ENCODE measurements at places on chromosomes 13 and 19.

GRCh38 chr19:50039968-50040367 is 14.2 kb downstream of the ZNF473 start:
- no peak for DNase-seq

DNA sequence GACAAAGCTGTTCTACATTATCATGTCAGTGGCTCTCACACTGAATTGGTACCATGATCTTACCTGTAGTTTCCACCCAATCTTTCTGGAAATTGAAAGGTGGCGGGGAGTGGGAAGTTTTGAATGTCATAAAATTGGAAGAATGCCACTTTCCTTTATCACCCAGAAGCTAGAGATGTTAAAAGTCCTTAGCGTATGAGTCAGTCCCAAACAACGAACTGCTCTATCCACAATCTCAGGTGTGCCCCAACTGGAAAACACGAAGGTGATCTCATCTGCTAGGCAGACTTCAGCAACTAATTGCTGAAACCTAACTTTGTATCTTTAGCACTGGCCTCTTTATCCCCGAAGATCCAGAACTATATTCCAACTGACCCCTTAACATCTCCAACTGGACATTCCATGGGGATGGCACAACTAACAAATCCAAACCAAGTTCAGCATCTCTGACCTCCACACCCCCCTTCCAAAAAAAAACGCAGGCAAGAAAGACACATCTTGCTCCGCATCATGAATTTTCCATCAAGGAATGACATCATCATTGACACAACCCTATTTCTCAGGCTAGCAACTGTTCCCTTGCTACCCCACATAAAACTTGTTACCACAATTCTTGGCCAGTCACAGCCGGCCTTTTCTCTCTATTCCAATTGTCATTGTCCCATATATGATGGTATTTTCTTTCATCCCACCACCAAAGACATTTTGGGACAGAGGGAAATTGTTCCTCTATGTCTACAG is 175.4 kb downstream of the KLF12 start:
- DNase-seq, result no peak

GRCh38 chr13:44165889-44166496 is 207.6 kb upstream of the SERP2 start:
- DNase-seq, result no peak

DNA sequence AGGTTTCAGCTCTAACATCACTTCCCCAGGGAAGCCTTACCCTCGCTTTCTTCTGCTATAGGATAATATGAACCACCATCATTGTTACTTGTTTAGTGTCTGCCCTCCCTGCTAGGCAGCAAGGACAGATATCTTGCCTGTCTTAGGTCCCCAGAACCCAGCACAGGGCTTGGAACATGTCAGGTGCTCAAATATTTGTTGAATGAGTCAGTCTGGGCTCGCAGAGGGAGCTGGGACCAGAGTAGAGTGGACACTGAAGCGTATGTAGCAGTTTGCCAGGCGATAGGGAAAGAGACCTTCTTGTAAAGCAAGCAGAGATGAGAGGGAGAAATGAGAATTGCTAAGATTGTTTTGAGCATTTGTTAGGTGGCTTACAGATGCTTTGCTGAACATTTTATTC is 11.7 kb downstream of the BCKDHA start:
- no peak for DNase-seq

DNA sequence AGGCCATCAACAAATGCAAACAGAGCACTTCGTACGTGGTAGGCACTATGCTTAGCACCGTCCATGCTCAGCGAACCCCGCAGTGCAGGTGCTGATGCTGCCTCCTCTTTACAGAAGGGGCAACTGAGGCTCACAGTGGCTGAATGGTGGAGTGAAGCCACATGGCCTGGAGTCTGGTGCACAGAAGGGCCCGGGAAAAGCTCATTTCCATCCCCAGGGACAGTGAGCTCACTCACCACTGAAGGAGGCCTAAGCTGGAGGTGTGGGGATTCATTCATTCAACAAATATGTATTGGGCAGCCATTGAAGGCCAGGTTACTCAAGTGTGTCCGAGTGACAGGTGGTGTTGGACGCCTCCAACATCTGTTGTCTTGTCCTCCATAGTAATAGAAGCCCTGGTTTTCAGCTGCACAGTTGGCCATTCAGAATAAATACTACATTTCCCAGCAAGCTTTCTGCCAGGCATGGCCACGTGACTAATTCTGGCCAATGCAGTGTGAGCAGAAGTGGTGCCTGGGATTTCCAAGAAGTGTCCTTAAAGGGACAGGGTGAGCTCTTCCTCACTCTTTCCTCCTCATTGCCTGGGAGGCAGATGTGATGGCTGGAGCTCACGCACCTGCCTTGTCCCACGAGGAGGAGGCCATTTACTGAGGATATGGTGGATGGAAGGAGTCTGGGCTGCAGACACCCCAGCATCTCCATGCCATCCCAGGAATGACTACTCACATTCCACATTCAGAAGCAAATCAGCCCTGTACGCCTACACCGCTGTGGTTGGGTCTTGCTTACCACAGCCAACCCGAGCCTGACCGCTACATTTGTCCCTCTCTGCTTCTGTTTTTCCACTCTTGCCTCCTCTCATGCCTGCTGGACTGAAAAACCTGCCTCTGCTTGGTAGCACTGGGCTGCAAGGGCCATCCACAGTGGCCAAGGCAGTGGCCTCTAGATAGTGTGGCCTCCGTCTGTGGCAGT is 2.3 kb upstream of the ZNRF4 start:
- DNase-seq, result no peak

DNA sequence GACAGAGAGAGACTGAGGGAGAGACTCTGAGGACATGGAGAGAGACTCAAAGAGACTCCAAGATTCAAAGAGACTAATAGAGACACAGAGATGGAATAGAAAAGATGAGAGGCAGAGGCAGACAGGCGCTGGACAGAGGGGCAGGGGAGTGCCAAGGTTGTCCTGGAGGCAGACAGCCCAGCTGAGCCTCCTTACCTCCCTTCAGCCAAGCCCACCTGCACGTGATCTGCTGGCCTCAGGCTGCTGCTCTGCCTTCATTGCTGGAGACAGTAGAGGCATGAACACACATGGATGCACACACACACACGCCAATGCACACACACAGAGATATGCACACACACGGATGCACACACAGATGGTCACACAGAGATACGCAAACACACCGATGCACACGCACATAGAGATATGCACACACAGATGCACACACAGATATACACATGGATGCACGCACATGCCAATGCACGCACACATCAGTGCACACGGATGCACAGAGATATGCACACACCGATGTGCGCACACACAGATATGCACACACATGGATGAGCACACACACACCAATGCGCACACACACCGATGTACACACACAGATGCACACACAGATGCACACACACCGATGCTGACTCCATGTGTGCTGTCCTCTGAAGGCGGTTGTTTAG is 3.3 kb upstream of the F10 start:
- peak; percentile 44 for DNase-seq

GRCh38 chr19:39936020-39936419 is 1.6 kb upstream of the FCGBP start:
- DNase-seq, result no peak

GRCh38 chr13:87128491-87128890 is 542.7 kb upstream of the SLITRK5 start:
- no peak for DNase-seq

DNA sequence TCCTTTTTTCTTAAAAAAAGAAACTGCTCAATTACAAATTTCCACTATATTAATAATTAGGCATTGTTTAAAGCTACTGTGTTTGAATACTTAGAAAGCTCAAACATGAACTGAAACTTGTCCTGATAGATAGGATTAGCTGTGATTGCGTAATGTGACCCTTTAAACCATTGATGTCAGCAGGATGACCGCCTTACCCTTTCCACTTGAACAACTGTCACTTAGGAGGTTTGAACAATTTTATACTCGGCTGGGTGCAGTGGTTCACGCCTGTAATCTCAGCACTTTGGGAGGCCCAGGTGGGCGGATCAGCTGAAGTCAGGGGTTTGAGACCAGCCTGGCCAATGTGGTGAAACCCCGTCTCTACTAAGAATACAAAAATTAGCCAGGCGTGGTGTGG is 2.9 kb downstream of the LAMP1 start:
- no peak for DNase-seq

DNA sequence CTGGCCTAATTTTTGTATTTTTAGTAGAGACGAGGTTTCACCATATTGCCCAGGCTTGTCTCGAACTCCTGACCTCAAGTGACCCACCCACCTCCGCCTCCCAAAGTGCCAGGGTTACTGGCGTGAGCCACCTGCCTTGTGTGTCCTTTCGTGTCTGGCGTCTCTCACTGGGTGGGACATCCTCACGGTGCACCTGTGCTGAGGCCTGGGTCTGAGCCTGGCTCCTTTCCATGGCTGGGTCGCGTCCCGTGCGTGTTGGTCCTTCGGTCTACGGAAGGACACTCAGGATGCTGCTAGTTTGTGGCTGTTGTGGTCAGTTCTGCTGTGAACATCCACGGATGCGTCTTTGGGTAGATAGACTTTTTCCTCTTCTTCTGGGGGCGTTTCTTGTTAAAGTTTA is 19.6 kb downstream of the PIAS4 start:
- DNase-seq, result no peak

- DNase-seq, result no peak
Measured at GRCh38 chr19:18879579-18880373, 16.2 kb downstream of the CERS1 start.

- no peak for DNase-seq
Measured at GRCh38 chr13:111034811-111035210, 80.3 kb upstream of the ARHGEF7 start.

GRCh38 chr13:111510502-111511218 is 190.2 kb downstream of the TEX29 start:
- DNase-seq, result no peak

DNA sequence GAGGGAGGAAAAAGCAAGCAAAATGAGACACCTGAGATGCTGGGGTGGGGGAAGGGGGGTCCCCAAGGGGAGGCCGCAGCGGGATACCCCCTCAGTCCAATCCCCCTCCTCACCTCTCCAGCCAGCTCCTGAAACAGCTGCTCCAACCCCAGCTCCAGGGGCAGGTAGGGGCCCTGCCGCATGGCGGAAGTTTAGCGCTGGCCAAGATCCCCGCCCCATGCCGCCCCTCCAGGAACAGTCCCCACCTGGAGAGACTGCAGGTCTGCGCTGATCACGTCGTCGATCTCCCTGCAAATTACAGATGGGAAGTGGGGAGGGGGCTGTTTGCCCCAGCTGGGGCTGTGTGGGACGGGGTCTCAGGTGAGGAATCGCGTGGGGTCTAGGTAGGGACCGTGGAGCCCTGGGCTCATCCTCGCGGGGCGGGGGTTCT is 9.0 kb downstream of the CAPN12 start:
- DNase-seq, result no peak

GRCh38 chr13:94345374-94346195 is 133.9 kb downstream of the DCT start:
- no peak for DNase-seq

DNA sequence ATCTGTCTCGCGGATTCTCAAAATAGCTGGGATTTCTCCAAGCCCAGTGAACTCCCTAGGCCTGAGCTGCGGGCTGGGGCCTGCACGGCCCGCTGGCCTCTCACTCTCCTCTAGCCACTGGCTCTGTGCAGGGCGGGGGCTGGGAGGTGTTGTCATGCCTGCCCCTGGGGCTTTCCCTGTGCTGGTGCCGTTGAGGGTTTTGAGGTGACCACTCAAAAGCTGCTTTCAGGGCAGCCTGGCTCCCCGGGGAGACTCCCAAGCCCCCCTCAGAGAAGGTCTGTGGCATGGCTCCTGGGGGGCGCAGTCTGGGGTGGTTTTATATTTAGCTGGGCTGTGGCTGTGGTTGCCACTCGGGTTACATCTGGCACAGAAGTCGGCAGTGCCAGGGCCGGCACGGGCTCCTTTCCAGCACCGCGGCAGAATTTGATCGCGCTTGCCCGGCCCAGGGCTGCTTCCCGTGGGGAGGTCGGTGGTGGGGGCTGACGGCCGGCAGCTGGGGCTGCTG is 10.0 kb downstream of the NDUFB7 start:
- peak; percentile 80 for DNase-seq

GRCh38 chr19:50292216-50292827 is 36.9 kb downstream of the KCNC3 start:
- DNase-seq, result no peak

DNA sequence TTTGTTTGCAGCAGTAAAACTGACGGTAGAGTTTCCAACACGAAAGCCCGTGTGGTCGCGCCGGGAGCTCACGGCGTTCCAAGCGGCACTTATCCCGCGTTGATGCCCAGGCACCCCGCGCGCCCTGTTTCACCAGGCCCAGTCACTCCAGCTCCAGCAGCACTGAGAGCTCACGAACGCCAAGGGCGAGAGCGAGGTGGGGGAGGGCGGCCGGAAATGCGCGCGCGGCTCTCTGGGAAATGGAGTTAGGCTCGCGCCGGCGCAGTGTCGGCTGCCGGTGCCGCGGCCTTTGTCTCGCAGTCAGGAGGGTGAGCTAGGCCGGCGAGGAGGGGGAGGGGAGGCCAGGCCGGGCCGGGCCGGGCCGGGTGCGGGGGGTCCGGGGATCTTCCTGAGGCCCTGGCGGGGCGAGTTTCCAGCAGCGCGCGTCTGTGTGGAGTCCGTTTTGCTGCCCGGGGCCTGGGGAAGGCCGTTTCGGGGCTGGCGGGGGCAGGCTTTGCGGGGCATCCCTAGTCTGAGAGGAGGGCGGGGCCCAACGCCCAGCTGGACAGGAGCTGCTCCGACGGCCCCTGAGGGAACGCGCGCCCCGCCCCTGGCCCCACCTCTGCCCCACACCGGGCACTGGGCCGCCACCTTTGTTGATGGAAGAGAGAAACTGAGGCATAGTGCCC is at the start of gene ZNF135:
Gene ZNF135 (plus strand): TSS at position 280 of the 668 bp plus-strand sequence. CDS start 721 bp downstream, outside the sequence.
- DNase-seq, result peak; percentile 23

GRCh38 chr13:72834601-72835000 is 52.7 kb downstream of the PIBF1 start:
- no peak for DNase-seq

DNA sequence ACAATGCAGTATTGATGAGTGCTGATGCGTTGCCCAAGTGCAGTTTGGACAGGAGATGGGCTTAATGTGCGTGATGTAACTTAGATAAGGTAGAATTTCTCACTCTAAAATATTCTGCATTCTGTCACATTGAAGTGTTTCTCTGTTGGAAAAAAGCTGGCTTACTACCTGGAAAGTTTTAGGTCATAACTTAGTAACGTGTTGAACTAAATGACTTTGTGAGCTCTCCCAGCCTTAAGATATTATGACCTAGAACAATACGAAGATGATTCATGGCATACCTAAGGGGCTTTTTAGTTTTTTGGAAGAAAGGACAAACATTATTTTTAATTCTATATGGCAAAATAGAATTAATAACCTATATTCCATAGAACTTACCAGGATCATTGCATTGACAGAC is 9.0 kb downstream of the UFM1 start:
- no peak for DNase-seq

GRCh38 chr19:5526691-5527090 is 41.1 kb downstream of the TINCR start:
- no peak for DNase-seq

DNA sequence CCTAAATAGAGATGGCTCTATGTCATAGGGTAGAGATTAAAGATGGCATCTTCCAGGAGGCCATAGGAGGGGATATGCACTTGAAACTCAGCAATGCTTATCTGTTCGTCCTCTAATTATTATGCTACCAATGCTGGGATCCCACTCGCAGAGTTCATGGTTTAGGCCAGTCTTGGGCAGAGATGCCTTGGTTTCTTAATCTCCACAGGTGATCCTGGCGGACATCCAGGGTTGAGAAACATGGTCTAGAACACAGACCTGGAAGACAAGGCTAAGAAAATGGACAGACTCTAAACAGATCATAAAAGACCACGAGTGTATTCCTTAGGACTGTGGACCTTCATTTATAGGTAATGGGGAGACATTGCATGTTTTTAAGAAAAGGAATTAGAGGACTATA is 70.0 kb upstream of the IRS2 start:
- DNase-seq, result no peak

GRCh38 chr13:112713517-112714253 is 23.8 kb downstream of the ATP11A start:
- no peak for DNase-seq
